ENCODE measurements at places on chromosomes 6 and 20.

DNA sequence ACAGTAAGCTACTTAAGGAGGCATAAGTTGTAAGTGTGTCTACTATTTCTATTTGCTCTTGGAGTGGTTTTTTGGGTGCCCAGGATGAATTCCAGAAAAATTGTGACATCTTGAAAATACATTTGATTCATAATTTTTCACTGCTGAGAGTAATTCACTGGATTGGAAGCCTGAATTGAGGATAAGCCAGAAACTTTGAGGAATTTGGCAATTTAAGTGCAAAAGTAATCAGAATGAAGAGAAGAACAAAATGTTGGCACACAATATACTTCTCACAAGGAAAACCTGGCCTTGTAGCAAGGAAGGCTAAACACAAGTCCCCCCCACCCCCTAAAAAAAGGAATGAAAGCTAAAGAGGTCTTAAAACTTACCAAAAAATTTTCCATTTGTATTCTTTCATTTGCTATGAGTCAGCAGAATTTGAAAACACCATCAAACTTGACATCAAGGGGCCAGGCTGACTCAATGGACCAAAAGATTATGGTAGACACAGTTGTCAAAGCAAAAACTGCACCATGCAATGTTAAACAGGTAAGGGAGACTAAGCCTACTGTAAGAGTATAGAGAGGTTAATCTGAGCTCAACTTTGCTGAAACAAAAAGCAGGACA lies 840.0 kb downstream of the FRK start:
- no peak for DNase-seq

GRCh38 chr6:11218538-11219399 lies 13.7 kb downstream of the NEDD9 start:
- DNase-seq = no peak

- DNase-seq = no peak
Measured at GRCh38 chr6:9100869-9101580, 665.7 kb upstream of the SLC35B3 start.

- no peak for DNase-seq
Measured at GRCh38 chr20:57656252-57656820, 36.1 kb upstream of the ZBP1 start.

GRCh38 chr6:106889692-106890091 lies 84.8 kb downstream of the CD24 start:
- DNase-seq = no peak

DNA sequence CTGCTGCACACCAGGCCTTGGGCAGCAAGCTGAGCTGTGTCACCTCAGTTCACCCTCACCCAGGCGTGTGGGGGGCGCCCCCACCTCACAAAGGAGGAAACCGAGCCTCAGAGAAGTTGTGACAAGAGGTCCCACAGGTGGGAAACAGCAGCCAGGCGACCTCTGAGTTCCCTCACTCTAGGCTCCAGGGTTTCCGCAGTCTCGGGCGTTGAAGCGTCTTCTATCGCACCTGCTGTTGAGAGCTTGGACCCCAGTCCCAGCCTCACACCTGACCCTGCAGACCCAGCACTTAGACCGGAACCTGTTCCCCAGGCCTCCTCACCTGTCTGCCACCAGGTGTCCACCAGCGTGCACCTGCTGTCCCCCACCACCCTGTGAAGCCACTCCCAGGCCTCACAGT lies 22.3 kb upstream of the APMAP start:
- no peak for DNase-seq

- DNase-seq = no peak
Measured at GRCh38 chr20:45921337-45922189, 9.6 kb upstream of the PLTP start.
